ENCODE measurements at places on chromosomes 5 and 9.

DNA sequence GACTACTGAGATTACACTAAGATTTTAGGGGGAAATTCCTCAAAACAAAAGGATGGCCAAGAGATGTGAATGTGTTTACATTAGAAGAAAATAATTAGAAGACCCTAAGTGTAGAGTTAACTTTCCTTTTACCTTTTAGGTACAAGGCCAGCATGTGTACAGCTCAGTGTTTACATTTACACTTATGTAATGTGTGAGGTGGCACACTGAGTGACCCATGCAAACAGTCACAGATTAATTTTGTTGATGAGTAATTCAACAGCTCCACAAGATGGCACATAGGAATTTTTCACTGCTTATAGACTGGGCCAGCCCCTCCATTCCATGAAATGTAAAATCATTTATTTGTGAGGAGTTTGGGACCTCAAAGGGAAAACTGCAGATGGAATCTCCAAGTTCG, 90.1 kb upstream of the SLC12A2 start:
- DNase-seq, result no peak

DNA sequence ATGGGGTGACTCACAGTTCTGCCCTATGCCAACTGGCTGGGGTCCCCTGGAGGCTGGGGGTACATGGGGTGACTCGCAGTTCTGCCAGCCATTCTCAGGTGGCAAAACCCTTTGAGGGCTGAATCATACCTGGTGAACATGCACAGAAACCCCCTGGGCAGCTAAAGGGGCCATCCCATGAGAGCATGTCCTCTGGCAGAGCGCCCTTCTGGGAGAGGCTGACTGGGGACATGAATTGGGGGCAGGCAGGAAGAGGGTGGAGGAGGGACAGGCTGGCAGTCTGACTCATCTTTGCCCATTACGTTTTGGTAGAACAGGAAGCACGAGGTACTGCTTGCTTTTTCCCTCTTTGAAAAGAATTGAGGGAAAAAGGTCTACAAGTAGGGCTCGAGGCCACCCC, 16.7 kb downstream of the TRAF1 start:
- peak; percentile 53 for DNase-seq

GRCh38 chr9:83706676-83707517, 861 bp downstream of the UBQLN1 start:
- no peak for DNase-seq

- DNase-seq, result peak; percentile 8
Measured at GRCh38 chr9:104247899-104248460, 153.9 kb downstream of the SMC2 start.

- DNase-seq, result no peak
Measured at GRCh38 chr5:158590746-158591300, 508.9 kb downstream of the EBF1 start.

Data from dermis microvascular lymphatic vessel endothelial cell (primary cell).